ENCODE measurements at places on chromosomes 7 and 10. TPM values are rescaled to one million over a fixed set of nuclear protein-coding genes. Genes with fewer than 3 reads are reported as not detected.

The TLX1 gene
- total RNA-seq, result not detected

The CCL26 gene
- 18.3 TPM for total RNA-seq

The ELAPOR2 gene
- 9.5 TPM for total RNA-seq

The PRKG1 gene
- 3.4 TPM for total RNA-seq

The TPK1 gene
- total RNA-seq, result 6.2 TPM

The LRRC18 gene
- total RNA-seq, result 0.06 TPM

The ZNF727 gene
- total RNA-seq, result 1.2 TPM

The FFAR4 gene
- total RNA-seq, result not detected

The CTAGE4 gene
- total RNA-seq, result 0.15 TPM

The ANTXRL gene
- not detected for total RNA-seq

The CPA2 gene
- total RNA-seq, result not detected

The ZNF488 gene
- total RNA-seq, result 0.53 TPM

The RTKN2 gene
- total RNA-seq, result 7.3 TPM

The MMD2 gene
- not detected for total RNA-seq

- DNase-seq, result no peak
Measured at GRCh38 chr10:114195079-114195478, 15.9 kb downstream of the TDRD1 start.

- no peak for DNase-seq
Measured at GRCh38 chr10:96288151-96288621, 16.0 kb upstream of the DNTT start.

DNA sequence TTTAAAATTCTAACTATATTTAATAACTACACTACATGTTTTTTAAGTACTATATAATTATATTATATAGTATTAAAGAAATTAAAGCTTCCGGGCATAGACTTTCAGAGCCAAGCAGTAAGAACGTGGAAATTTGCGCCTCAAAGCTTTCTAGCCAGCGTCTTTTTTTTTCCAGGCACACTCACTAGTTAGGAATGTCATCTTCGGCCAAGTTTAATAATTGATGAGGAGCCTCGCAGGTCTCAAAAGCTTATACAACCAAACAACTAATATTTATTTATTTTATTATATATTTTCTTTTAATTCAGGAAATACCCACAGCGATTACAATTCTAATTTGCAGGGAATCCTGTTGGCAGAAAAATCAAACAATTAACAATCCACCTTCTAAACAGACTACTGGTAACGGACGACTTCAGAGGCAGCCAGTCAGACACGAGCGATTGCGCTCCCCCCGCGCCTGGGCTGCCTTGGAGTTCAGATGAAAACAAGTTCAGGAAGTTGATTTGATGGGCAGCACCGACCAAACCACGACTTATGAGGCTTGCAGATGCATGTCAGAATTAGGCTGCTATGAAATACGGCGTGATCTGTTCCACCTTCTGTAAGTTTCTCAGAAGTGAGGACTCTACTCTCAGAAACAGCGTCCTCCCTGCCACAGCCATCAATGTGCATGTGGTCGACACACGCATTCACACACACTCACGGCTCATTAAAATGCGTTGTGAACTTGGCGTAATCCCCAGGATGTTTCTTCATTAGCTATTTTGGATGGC, 431.8 kb upstream of the MGMT start:
- DNase-seq, result no peak

GRCh38 chr7:151863386-151864079, 13.4 kb downstream of the PRKAG2 start:
- DNase-seq, result no peak

GRCh38 chr10:76786504-76787072, 851.0 kb downstream of the KCNMA1 start:
- no peak for DNase-seq

DNA sequence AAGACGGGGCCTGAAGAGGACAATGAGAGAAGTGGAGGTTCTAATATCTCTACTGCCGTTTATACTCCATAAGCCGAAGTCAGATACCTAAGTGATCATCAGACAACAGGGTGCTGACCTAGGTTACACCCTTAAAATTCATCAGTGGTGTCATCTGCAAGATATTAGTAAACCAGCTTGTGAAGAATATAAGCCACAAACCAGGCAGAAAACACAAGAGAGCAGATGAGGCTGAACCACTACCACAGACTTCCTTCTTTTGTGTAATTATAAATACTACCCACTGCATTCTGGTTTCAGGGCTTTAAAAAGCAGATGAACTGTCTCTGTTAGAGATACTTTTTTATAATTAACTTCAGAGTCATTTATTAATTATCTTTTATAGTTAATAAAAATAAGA, 69.0 kb upstream of the LRRC17 start:
- no peak for DNase-seq

DNA sequence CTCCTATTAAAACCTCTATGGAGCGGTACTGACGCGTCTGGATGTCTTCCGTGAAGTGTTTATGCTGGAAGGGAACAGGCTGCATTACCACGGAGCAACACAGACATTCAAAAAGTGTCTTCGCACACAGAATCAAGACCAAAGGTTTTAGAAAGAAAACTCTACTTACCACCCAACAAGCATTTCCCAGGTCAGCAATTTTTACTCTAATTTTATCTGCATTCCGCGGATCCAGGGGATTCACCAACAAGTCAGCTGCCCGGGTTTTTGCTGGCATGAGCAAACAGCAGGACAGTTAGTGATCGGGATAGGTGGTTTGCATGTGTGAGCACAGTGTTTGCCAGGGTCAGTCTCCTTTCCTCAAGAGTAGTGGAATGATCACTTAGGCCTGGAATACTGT, 118.8 kb downstream of the KMT2E start:
- DNase-seq, result no peak

DNA sequence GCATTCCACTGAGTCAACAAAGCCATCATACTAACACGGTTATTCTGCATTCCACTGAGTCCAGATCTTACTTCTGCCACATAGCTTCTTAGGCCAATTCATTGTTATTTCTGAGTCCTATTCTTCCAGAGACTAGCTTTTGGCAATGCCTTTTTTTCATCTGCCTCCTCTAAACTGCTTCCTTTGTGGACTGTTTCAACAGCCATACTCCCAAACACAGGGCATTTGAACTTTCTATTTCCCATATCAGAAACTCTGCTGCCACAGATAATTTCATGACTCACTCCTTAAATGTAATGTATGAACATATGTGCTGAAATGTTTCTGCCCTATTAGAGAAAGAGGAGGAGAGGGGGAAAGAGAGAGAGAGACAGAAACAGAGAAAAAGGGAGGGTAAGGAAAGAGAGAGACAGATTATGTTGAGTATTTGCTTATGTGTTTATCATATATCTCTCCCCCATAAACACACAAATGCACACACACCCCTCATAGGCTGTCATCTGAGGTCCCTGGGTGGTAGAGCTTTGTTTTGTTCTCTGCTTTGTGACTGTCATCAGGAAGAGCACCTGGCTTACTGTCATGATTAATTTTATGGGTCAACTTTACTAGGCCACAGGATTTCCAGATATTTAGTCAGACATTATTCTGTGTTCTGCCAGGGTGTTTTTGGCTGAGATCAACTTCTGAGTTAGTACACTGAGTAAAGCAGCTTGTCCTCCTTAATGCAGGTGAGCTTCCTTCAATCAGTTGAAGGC, 308.0 kb upstream of the KCND2 start:
- no peak for DNase-seq

DNA sequence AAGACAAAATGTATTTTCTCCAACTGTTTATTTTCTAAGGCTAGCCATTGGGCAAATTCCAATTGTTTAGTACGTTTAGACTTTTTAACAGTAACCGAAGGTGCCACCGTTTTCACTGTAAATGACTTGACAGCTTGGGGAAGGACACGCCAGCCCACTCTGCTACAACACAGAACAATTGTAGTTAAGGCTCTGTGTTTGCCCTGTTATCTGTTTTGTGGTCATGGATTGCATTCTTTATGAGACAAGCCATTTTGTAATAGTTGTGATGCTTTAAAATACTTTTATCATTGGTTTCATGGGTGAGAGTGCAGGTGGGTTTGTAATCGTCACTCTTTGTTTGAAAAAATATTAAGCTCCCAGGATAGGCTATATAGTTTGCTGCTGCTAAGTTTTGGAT, 6.6 kb upstream of the PITRM1 start:
- no peak for DNase-seq

DNA sequence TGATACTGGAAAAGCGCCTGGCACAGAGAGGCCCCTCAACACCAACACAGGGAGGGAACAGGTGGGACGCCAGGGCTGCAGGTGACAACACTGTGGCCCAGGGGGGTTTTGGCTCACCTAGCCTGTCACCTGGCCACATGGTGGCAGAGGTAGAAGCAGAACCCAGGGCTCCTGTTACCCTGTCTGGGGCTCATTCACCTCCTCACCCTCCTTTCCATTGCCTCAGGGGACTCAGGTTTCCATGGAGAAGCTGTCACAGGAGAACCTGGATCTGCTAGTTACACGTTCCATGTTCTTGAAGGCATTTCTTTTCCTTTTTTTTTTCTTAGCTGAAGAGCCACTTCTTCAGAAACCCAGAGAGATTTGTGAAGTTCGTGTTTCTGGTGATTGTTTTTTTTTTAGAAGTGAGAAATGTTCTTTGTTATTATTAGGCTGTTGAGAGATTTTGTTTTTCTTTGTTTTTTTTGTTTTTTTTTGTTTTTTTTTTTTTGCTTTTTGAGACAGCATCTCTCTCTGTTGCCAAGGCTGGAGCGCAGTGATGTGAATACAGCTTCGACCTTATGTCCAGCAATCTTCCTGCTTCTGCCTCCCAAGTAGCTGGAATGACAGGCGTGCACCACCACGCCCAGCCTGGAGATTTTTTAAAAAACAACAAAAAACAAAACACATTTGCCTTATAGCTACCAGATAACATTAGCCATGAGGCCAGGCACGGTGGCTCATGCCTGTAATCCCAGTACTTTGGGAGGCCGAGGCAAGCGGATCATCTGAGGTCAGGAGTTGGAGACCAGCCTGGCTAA, 16.0 kb downstream of the DENND2A start:
- DNase-seq, result no peak

- DNase-seq, result no peak
Measured at GRCh38 chr10:117861329-117861728, 185.4 kb downstream of the RAB11FIP2 start.

DNA sequence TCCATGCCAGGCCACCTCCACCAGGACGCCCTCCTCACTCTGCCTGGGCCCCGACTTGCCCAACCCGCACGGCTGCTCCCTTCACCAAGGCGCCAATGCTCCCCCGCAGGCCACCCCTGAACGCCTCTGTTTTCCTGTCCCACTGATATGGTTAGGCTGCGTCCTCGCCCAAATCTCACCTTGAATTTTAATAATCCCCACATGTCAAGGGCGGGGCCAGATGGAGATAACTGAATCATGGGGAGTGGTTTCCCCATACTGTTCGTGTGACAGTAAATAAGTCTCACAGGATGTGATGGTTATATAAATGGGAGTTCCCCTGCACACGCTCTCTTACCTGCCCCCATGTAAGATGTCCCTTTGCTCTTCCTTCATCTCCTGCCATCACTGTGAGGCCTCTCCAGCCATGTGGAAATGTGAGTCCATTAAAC, 29.8 kb downstream of the RSU1 start:
- DNase-seq, result no peak

DNA sequence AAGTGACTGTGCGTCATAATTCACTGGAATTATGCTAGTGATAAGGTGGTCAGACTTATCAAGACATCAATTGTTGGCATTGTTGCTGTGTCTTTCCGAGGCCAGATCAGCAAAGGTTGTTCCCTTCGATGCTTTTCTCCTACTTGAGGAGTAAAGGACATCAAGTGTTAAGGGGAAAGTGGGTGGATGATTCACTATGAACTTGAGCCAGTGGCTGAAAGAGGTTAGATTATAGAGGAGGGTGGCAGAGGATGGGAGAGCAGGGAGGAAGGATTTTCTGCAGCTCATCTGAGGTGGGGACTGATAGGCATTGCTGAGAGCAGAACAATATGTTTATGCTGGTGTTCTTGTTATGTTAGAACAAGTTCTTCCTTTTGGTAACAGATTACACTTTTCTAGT, 131.4 kb upstream of the AGR3 start:
- DNase-seq, result no peak

GRCh38 chr7:70053421-70053820, 455.1 kb downstream of the AUTS2 start:
- DNase-seq, result no peak

GRCh38 chr7:95594185-95594584, 2.1 kb downstream of the PDK4 start:
- DNase-seq, result no peak

GRCh38 chr7:27875061-27875460, 135.1 kb downstream of the TAX1BP1 start:
- DNase-seq, result no peak

DNA sequence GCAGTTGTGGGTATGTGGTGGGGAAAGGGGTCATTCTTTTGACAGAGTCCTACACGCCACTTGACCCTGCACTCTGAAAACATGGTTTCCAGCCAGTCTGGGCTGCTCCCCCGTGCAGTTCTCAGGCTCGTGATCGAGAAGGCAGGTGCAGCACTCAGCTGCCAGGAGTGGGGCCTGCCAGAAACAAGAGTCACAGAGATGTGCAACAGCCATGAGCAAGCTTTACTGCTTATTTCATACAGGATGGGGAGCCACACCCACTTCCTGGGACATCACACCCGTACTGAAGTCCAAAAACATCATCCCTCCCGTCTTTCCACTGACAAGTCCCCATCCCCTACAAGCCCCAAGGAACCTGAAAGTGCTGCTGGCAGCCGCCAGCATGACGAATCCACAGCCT, 9.3 kb downstream of the ATG9B start:
- no peak for DNase-seq

- DNase-seq, result no peak
Measured at GRCh38 chr7:25722856-25723255, 429.1 kb upstream of the NFE2L3 start.

DNA sequence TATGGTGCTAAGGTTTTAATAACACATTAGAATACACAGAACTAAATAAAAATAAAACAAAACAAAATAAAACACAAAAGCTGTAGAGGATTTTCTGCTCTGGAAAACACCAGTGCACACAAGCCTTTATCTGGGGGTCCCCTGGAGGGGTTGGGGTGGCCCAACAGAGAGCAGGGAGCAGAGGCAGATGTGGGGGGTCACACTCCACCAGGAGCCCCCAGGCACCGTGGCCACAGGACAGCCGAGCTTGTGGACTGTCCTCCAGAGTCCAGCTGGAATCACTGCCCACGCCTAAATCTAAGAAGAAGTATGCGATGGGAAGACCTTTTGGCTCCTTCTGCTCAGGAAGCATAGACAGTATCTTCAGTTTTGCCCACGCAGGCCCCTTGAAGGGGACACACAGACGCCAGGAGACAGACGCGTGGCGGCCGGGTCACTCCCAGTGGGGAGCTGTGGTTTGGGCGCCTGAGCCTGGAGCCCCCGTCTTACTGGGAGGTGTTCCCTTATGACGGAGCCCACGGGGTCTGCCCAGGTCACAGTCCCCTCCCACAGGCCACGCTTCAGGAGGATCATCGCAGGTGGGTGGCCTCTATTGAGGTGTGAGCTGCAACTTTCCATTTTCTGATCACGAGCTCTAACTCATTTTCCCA, 595.0 kb downstream of the PTPRN2 start:
- no peak for DNase-seq

- DNase-seq, result no peak
Measured at GRCh38 chr10:11913079-11913641, 90.0 kb downstream of the PROSER2 start.

- no peak for DNase-seq
Measured at GRCh38 chr7:102028206-102028826, 210.9 kb downstream of the CUX1 start.

Measured in H4 (cell line).